ENCODE measurements at places on chromosomes 2 and 18.

DNA sequence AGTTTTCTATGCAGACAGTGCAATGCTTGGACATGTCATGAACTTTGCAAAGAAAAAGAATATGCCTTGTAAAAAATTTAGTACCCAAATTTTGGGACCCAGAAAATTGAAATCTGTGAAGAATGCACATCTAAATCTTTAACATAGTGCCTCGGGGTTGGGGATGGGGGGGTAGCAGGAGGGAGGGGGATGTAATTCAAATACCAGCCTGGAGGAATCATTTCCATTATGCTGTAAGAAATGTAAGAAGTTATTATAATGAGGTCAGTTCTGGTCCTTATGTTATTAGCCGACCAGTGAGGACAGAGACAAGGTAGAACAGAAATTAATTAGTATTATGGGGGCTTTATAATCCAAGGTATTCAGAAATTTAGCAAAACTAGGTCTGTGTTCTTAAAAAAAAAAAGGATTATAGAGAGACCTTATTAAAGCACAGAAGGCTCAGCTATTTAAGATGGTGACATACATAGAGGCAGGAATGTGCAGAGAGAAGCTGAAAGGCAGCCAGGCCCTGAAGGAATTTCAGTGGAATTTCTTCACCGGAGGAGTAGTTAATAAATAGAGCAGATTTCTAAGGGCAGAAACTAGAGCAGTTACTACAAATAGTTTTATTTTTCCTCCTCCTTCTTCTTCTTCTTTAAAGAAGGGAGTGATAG lies 89.0 kb upstream of the RBMS1 start:
- peak; percentile 54 for DNase-seq

DNA sequence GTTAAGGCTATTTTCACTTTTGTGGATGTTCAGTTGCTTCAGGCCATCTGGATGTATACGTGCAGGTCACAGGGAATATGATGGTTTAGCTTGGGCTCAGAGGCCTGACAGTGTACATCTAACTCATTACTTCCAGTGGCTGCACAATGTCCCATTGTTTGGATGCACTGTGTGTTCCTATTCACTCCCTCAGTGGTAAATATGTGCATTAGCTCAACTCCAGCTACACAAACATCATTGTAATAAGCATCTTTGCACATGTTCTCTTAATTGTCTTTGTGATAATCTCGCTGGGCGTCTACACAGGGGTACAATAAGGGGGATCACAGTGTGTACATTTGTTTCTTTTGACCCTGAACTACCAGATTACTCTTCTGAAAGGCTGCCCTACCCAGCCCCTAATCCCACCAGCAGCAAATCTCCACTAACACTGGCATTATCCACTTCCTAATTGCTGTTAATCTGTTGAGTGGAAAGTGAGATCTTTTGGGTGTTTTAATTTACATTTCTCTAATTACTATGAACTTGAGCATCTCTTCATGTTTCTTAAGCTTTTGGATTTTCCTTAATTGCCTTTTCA lies 56.1 kb upstream of the POLE4 start:
- no peak for DNase-seq

DNA sequence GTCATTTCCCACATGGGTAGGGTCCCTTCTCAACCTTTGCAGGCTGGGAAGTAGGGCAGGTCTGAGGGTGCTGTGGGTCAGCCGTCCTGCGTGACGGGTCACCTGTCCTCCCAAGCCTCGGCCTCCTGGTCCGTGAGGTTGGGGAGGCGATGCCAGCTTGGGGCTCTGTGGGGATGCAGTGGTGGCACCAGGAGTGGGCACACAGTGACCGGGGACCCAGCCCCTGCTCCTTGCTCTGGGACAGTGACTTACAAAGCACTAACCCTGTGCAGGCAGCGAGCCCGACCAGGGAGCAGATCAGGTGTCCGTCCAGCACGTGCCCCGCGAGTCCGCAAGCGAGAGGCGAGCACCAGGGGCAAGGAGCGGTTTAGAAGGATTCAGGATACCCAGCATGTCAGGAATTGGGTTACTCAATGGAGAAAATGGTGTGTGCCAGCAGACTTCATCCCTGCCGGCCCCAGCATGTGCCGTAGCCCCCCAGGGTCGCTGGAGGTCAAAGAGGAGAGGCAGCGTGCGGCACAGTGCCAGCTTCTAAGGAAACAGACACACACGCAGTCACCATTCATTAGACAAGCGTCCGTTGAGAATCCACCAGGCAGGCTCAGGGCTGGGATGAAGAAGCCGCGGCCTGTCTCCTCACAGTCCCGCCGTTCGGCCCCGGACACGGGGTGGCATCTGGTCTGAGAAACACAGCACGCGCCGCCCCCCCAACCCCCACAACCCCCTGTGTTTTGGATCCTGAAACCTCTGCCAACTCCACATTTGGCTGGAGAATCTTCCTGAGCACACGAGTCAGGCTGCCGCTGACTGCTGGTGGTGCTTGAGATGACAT lies 11.7 kb downstream of the COLEC11 start:
- DNase-seq = no peak

- DNase-seq = no peak
These were observed 319.9 kb upstream of the SALL3 start for GRCh38 chr18:78659748-78660147.

- DNase-seq = no peak
These were observed 57.8 kb upstream of the NABP1 start for GRCh38 chr2:191620144-191620543.

DNA sequence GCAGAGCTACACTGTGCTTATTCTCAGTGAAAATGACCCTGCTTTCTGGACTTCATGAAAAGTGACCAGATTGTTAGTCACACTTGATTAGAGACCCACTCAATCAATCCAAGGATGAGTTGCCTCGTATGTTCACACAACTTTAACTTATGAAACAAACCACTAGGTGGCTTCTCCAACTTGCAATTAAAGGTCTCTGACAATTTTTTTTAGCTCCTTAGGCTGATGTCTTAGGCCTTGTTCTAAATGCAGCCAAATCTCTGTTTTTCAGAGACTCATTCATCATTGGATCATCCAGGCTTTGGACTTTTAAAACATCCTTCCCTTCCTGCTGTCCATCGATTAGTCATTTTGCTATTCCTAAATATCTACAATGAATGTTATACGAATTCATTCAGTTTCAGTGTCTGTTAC lies 63.4 kb downstream of the MREG start:
- DNase-seq = peak; percentile 38

- DNase-seq = no peak
These were observed 82.0 kb downstream of the SMAD7 start for GRCh38 chr18:48868468-48869466.

DNA sequence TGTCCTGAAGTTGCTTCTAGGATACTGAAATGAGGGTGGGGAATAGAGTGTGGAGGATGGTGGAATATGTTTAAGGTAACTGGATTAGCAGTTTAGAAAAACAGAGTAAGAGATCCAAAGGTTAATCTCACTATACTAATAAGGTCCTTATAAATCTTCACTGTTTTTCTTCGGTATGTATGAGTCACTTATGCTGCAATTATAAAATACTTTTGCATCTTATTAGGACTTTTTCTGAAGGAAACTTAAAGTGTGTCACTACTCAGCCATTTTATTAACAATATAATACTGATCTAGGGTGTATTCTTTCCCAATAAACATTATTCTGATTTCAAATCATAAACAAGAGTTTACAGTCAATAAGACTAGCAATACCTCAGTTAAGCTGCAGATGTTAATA lies 182.3 kb downstream of the ZNF521 start:
- DNase-seq = no peak

GRCh38 chr18:6370410-6370809 lies 44.3 kb downstream of the L3MBTL4 start:
- peak; percentile 25 for DNase-seq

DNA sequence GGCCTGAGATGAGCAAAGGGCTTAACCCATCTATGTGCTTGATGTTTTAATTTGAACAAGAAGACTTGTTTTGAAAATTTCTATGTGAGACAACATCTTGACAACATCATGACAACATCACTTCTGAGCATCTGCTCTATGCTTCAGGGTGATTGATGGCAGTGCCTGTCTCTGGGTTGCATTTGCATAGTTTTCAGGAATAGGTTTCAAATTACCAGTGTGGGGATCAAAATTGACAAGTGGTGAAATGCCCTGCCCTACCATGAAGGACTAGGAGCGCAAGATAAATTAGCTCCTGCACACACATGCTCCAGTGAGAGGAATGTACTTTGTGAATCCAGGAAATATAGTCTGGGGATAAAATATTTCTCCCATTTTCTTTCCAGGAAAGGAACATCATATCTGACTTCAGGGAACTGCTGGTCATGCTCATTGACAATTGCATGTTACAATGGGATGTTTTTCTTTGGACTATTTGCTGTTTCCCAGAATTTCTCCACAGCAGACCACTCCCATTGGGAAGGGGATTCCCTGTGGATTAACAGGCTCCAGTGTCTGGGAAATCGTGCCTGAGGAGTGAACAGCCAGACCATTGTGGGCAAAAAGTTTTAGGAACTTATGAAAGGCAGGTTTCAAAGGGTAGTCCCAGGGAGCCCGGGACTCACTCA lies 45.3 kb upstream of the IL1R2 start:
- DNase-seq = peak; percentile 41

DNA sequence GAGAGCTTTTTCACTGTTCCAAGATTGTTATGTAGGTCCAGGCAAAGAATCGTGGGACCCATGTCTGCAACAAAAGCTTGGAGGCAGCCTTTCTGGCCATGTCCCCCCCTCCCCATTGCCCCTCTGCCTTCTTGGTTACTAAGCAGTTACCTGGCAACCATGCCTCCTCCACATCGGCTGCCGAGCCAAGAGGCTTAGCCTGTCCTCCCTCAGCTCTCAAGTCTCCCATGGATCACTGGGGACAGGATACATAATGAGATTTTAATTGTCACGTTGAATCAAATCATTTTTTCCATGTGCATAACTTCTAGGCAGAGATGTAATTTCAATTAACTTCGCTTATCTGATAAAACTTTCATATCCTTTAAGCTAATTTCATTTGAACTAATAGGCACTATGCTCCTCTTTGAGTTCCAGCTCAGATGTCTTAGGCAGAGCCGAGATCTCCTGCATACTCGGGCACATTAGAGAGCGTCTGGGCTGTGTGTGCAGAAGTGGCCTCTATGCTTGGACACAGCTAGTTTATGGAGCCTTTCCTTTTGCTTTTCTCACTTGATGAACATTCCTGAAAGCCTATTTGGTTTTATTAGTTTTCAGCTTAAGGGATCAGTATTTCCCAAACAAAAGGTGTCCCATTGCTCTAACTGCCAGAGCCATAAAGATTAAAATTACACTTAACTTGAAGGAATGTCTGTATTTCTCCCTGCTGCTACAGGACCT lies 80.7 kb downstream of the LYPD1 start:
- no peak for DNase-seq

GRCh38 chr2:70128005-70128404 lies 40.7 kb downstream of the PCBP1 start:
- no peak for DNase-seq

GRCh38 chr2:83069724-83070123 lies 1389.4 kb downstream of the SUCLG1 start:
- DNase-seq = peak; percentile 9

- peak; percentile 92 for DNase-seq
These were observed 35.6 kb upstream of the PNO1 start for GRCh38 chr2:68121873-68122679.

- no peak for DNase-seq
These were observed 216.7 kb downstream of the TMEM163 start for GRCh38 chr2:134502104-134502503.

GRCh38 chr2:22276696-22277095 lies 1108.3 kb upstream of the KLHL29 start:
- DNase-seq = no peak

DNA sequence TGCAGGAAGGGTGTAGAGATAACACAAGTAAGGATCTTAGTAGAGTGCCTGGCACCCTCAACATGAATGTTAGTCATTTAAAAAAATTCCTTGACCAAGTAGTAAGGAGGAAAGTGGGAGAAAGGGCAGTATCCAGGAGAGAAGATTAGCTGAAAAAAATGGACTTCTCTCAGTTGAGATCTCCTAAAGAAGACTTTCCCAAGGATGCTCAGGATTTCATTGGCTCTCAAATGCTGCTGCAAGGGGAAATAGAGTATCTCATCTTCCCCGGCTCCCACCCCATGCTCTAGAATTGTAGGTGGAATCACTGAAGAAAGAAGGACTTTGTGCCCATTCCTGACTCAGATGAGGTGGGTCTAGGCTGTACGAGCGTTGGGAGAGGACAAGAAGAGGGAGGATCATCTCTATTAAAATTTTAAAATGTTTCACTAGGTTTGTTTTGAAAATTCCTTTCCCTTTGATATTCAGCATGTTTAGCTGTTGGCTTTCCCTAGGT lies 231.1 kb downstream of the MYCN start:
- DNase-seq = no peak

- no peak for DNase-seq
These were observed 7.2 kb upstream of the GPC1 start for GRCh38 chr2:240428245-240428644.

GRCh38 chr2:175402571-175402970 lies 221.1 kb upstream of the ATP5MC3 start:
- DNase-seq = peak; percentile 6

GRCh38 chr18:62200121-62200914 lies 13.3 kb downstream of the RELCH start:
- no peak for DNase-seq

- no peak for DNase-seq
These were observed 33.9 kb upstream of the FOSL2 start for GRCh38 chr2:28358668-28359201.

DNA sequence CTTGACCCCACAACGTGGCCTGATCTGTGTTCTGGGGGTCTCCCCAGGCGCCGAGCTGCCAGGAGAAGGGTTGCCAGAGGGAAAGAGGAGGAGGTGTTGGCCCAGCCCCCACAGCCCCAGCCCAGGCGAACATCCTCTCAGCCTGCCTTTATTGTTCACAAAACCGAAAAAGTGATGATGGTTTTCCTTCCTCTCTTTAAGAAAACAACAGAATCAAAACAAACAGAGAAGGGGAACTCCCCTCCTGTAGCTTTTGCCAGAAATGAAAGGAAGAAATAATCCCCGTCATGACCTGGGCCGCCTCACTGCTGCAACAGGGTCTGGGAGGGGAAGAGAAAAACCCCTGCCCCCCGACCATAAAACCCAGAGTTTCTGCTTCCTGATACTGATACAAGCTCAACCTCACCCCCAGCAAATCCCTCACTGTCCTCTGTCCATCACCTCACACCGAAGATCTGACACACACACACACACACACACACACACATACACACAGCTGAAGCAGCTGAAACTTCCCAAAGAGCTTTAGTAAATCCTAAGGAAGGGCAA lies 52.0 kb downstream of the ZFP36L2 start:
- no peak for DNase-seq

DNA sequence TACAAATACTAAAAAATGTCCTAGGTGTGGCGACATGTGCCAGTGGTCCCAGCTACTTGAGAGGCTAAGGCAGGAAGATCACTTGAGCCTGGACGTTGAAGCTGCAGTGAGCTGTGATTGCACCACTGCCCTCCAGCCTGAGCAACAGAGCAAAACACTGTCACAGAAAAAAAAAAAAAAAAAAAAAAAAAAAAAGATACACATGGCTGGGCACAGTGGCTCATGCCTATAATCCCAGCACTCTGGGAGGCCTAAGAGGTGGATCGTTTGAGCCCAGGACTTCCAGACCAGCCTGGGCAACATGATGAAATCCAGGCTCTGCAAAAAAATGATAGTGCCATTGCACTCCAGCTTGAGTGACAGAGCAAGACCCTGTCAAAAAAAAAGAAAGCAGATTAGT lies 13.7 kb downstream of the KANSL1L start:
- no peak for DNase-seq

- no peak for DNase-seq
These were observed 91.4 kb upstream of the ACSL3 start for GRCh38 chr2:222769446-222769845.
